ENCODE measurements at places on chromosomes 7 and 10.

- DNase-seq = no peak
Measured at GRCh38 chr7:18472161-18472483, 23.4 kb upstream of the HDAC9 start.

GRCh38 chr10:43225004-43225786, 41.7 kb downstream of the RASGEF1A start:
- DNase-seq = no peak

DNA sequence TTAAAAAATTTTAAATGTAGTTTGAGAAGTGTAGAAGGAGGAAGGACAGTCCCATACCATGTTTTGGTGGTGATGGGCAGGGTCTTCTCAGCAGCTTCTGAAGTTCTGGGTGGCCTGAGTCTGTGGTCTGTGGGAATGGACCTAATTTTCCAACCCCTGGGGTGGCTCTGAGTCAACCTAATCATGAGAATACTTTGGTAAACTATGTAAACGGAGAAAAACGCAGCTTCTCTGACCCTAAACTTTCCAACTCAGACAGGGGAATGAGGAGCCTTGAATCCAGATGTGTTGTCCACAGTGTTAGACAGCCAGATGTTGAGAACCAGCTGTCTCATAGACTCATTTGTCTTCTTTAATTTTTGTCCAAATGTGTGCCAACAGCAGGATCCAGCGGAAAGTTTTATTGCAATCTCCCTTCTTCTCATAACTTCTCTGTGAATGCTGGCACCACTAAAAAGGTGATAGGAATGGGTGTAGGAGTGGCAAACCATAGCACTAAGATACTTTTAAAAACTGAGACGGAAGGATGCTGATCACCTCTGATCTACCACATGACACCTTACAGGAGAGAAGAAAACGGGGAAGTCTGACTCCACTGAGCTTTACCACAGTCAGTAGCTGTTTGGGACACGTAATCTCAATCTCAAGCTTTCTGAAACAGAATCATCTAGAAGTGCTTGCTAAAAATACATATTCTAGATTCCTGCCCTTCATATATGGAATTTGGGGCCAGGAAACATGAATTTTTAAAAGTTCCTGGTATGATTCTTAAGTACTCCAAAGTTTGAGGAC, 90.5 kb upstream of the PHYHIPL start:
- no peak for DNase-seq

DNA sequence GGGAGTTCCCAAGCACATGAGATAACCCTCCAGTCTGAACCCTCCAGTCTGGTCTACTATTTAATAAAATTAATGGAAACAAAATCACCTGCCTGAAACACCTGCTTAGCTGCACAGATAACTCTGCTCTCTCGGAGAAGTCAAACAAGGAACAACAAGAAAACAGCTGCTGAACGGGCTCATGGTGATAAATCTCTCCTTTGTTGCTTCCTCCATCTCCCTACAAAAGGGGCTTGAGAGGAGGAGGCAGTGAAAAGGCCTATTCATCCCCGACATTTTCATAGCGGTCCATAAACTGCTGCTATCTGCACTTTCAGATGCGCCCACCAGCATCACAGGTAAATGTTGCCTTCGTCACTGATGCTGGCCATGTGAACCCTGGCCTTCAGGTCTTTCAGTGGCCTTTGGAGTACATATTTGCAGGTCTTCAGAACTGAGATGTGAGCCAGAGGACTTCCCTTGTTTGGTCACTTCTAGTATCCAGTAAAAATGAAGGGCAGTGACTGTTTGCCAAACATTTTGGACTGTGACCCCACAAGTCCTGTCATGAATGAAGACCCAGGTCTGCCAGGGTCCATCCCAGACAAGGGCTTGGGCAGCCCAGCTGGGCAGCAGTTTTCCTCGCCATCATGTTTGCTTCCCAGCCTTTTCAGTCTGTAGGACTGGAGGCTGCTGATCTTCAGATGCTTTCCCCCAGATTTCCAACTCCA, 15.9 kb downstream of the FKBP6 start:
- DNase-seq = no peak

- DNase-seq = no peak
Measured at GRCh38 chr7:96499532-96499931, 177.6 kb upstream of the SLC25A13 start.

GRCh38 chr10:128073890-128074289, 52.3 kb downstream of the MKI67 start:
- DNase-seq = no peak

GRCh38 chr10:106043863-106044262, 1120.6 kb downstream of the SORCS1 start:
- DNase-seq = no peak

DNA sequence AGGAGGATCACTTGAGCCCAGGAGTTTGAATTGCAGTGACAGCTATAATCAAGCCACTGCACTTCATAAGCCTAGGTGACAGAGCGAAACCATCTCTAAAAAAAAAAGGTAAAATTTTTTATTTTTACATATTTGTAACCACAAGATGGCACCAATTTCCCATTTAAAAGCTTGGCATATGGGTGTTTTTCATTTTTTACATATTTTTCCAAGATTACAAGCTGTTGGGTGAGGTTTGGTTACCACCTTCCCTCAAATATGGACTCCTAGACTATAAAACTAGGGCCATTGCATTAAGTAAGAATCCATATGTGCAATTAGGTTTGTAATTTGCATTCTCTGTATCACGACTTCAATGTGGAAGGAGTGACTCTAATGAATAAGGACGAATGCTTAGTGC, 129.3 kb upstream of the ACBD5 start:
- no peak for DNase-seq

Measured in activated CD4-positive, alpha-beta T cell treated with anti-CD3 and anti-CD28 coated beads for 4 hours (primary cell).